Activated CD4-positive, CD25-positive, alpha-beta regulatory T cell treated with anti-CD3 and anti-CD28 coated beads, Interleukin-2, amount 50 U/mL, for 24 hours (primary cell): ENCODE measurements at places on chromosomes 4 and X.

DNA sequence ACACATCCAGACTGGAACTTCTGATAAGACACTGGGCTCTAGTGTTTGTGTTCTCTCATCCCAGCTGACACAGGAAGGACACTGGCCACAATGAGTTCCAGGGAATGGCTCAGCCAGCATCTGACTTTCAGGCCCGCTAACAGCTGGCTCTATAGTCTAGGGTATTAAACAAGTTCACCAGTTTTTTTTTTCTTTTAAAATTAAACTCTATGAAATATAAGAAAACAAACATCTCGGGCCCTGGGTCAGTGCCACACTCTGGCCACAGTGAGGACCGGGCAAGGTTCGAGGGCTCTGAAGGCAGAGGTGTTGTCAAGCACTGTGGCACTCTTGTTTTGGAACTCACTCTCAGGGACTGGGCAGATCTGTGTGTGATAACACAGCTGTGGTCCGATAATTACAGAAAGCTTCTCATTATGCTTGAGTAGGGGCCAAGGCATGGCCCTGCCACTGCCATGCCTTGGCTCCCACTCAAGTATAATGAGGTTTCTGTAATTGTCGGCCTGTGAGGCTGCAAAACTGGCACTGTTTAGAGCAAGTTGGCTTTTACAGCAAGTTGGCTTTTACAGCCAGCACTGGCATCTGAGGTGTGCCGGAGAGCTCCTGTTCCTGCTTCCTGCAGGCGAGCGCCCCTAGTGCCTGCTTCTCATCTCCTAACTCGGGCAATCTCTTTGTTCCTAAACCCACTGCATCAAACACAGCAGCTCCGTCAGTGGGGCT lies 62.8 kb downstream of the PPP1R2C start:
- peak; percentile 63 for ATAC-seq

DNA sequence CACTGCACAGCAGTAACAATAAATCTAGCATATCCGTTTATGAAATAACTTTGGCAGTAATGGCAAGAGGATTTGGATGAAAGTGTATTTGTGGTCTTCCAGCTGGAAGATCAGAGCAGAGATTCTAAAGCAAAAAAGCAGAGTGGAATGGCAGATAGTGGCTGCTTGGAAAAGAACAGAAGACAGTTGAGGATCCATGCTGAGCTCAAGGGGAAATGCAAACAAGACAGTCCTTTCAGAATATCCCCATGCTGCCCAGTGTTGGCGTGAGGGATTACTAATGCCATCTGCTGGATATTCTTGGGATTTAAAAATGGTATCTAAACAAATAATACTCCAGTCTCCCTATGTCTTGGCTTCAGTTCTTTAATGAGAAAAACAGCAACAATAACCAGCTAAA lies 629.1 kb upstream of the ATOH1 start:
- ATAC-seq, result no peak

- no peak for ATAC-seq
Measured at GRCh38 chr4:123869286-123870215, 473.0 kb downstream of the SPRY1 start.

DNA sequence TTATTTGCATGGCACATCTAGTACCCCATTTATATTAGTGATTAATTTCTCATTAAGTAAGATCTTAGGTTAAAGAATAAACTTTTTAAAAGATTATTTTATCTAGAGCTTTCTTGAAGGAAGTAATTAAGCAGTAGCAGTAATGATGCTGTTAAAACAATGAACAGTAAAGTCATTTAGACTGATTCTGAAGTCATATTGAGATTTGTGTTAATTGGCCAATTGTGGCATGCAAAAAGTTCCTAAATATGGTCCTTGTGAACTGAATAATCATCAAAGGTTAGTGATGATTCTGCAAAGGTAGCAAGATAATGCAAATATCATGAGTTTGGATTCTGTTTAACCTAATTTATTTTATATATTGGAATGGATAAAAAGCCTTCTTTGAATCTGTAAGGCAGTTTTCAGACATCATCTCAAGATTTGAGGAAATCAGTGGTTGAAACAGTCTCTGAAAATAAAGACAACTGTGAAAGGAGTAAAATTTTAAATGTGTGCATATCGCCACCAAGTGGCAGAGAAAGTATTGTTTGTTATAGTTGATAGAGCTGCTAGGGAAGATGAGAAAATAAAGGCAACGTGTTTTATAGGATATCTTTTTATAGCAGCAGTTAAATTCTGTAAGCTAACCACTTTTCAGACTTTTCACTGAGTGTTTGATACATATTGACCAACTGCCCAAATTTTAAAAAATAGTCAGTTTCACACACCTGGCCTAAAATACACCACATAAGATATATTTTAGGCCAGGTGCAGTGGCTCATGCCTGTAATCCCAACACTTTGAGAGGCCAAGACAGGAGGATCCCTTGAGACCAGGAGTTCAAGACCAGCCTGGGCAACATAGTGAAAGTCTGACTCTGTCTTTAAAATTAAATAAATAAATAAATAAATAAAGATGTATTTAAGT lies 79.6 kb downstream of the CCKAR start:
- no peak for ATAC-seq

DNA sequence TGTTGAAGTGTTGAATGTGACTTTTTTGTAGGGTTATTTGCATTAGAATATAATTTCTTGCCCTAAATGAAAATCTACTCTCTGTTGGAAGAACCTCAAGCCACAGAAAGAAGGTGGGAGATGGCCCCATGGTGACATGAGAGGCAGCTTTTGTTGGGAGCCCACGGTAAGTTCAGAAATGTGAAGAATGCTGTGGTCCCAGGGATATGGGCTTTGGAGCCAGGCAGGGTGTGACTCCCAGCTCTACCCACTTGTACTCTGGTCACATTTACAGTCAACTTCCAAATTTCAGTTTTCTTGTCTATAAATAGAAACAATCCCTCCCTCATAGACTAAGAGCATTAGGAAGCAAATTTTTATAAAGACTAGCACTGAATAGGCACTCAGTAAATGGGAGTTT lies 177.8 kb downstream of the RAB28 start:
- no peak for ATAC-seq

GRCh38 chr4:108450236-108450898 lies 170.0 kb upstream of the RPL34 start:
- ATAC-seq, result no peak

DNA sequence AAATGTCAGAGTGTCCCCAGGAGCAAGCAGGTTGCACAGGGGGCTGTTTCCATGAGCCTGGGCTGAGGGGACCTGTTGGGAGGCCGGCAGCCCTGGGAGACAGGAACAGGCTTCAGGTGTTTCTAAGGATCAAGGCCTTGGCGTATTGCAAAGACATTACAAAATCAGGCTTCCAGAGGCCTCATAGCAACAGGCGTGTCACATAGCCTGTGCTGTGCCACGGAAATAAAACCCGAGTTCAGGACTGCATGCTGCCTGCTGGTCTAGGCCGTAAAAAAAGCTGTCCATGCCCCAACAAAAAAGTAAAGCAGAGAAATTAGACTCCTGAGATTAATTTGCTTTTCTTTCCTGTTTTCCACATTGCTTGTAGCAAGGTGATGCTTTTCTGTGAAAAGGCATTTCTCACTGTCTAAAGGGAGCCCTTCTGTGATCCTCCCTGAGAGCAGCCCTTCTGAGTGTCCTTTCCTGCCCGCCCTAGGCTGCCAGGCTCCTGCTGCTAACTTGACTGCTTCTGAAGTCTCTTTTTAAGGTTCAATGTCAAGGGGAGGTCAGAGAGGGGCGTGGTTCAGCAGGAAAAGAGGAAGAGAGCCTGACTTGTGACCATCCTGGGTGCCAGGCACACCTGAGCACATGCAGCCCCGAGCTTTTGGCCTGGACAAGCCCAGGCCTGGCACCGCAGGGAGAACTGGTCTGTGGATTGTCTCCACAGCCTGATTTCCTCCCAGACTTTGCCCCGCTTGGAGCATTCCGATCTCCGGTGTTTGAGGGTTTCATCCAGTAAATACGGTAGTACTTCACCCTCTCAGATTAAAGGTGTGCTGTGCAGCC lies 21.3 kb downstream of the SHROOM2 start:
- ATAC-seq, result no peak

- no peak for ATAC-seq
Measured at GRCh38 chr4:38987491-38987890, 44.7 kb downstream of the TMEM156 start.

DNA sequence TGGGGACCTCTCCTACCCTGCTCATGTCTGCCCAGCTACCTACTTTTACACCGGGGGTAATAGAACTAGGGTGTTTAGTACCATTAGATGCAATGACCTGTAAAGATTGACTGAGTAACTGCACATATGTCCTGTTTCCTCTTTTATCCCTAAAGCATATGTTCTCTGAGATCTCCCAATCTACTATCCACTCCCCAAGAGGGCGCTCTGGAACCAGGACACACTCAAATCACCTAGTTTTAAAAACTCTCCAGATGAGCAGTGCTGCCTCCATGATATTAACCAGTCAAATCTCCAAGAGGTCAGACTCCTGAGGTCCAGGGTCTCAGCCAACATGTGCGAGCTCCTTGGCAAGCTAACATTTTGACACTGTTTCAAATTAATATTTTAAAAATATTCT lies 87.0 kb upstream of the TSPAN5 start:
- ATAC-seq, result no peak

DNA sequence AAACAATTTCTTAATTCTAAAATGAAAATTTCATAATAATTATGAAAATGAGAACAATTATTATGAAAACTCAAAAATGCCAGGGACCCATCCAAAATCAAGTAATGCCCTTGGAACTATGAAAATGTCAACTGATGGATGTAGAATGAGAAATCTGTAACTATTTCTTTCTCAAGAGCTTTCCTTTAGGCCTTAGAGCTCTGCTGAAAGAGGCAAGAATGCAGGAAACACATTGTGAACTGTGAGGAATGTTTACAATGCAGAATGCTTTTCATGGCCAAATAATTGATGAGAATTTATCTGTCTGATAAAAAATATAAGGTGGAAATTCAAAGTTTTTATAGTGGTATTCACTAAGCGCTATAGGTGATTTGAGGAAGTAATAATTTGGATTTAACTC lies 207.1 kb upstream of the PCDH18 start:
- ATAC-seq, result no peak

DNA sequence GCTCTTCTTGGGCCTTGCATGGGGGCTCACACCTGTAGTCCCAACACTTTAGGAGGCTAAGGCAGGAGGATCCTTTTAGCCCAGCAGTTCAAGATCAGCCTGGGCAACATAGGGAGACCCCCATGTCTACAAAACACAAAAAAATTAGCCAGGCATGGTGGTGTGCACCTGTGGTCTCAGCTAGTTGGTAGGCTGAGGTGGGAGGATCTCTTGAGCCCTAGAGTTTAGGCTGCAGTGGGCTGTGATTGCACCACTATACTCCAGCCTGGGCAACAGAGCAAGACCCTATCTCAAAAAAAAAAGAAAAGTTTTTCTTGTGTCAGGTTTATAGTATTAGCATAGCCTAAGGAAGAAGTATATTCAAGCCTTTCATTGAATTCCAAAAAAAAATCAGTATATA lies 30.8 kb upstream of the FAM241A start:
- ATAC-seq, result no peak

- ATAC-seq, result no peak
Measured at GRCh38 chr4:138562544-138562991, 320.4 kb upstream of the SLC7A11 start.

DNA sequence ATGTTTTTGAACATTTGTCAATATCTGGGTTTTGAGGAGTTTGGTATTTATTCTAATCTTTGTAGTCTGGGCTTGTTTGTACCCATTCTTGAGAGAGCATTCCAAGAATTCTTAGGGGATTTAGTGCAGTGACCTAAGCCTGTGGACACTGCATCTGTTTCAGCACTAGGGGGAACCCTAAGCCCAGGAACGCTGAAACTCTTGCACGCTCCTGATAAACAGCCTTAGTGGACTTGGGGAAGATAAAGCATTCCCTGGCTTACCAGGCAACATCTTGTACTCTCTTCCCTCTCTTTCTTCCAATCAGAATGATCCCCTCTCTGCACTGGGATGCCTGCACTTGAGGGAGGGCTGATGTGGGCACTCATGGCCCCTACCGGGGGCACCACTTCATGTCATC lies 654.9 kb upstream of the HTR2C start:
- no peak for ATAC-seq

GRCh38 chr4:121190389-121190788 lies 26.3 kb upstream of the TNIP3 start:
- ATAC-seq, result no peak

DNA sequence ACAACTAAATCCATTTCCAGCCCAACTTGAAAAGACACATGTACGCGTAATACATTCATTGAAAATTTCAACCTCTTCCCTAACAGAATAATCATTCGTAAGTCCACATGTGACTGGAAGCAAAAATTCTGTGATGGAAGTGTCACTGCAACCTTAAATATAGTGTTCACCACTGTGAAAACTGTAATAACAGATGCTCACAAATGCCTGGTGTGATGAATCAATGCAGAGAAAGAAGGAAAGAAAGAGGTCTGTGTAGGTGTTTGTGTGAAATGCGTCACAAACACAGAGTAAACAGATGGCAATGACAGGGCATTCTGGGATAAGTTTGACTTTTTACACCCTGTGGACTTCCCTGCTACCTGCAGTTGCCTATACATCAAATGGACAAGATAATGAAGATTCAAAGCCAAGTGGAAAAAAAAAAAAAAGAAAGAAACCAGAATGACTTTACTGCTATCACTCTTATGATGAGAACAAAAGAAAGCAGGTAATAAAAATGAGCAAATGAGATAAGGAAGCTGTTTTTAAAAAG lies 123.3 kb downstream of the EPHA5 start:
- ATAC-seq, result no peak

- peak; percentile 36 for ATAC-seq
Measured at GRCh38 chr4:109365939-109366338, 63.5 kb upstream of the COL25A1 start.

- no peak for ATAC-seq
Measured at GRCh38 chr4:188408244-188409030, 269.2 kb downstream of the TRIML1 start.
